ENCODE measurements at places on chromosomes 6 and 20.

- DNase-seq: no peak
Measured at GRCh38 chr6:103895136-103895535, 964.6 kb downstream of the HACE1 start.

- DNase-seq: no peak
Measured at GRCh38 chr6:144896289-144896688, 611.2 kb downstream of the UTRN start.

- DNase-seq: no peak
Measured at GRCh38 chr20:13788167-13788834, 3.5 kb downstream of the NDUFAF5 start.

GRCh38 chr6:1068068-1068467, 243.8 kb upstream of the FOXQ1 start:
- DNase-seq: no peak

GRCh38 chr6:49409951-49410542, 53.0 kb downstream of the MMUT start:
- DNase-seq: peak; percentile 27

DNA sequence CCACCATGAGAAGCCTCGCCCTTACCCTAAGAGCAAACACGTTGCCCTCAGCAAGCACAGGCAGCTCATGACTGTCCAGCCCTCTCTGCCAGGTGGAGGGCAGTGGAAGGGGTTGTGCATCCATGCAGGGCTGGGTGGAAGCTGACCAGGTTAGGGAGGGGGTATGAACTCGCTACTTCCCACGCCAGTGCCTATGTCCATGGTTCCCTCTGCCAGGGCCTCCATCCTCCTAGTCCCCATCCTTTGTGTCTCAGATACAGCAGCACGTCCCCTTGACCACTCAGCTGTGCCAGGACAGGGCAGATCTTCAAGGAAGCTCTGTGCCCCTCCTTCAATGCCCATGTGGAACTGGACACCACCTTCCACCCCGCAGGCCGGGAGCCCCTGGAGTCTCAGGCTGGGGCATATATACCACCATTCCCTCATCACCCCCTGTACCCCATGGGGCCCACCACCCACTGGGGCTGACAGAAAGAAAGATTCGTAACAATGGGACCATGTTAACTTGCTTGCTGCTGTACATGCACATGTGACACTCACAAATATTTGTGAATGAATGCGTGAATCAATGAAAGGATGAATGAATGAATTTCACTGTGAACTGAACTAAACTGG, 90.7 kb downstream of the ANKRD60 start:
- DNase-seq: no peak

- no peak for DNase-seq
Measured at GRCh38 chr6:149284904-149285303, 32.6 kb upstream of the TAB2 start.
